ENCODE measurements at places on chromosomes 12 and 14.

DNA sequence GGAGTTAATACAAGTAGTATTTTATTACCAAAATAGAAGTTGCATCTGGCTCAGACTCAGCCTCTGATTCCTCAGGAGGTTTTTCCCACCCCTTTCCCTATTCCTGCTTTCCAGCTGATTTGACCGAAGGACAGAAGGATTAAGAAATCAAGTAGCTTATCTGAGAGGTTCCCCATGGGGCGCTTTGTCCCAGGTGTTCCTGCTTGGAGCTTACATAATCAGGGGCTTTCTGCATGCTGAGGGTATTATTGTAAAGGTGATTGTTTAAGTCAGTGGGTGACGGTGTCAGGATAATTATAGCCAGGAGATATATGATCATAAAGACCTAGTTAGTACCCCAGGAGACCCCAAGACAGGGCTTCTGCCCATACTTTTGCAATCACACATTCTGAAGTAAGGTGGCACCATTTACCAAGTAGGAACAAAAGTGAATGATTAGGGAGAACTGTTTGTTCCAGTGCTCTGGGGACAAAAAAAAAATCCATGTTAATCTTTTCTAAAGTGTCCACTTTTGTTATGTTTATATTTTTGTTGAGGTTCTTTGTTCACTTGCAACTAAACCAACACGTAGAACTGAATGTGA is 921.3 kb downstream of the NRXN3 start:
- DNase-seq = no peak

DNA sequence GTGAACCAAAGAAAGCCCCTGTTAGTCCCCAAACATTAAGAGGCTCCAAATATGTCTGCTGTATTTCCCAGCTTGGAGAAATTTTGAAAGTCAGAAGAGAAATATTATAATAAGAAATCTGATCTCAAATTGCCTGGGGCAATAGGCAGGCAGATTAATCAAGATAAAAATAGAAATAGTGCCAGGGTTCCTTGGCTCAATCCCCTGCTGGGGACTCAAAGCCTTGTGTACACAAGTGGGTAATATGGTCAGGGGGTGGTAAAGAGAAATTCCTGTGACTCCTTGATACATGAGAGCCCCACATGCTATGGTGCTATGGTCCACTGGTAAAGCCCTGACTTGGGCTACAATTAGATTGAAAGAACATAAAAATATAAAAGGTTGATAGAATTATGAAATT is 41.3 kb upstream of the ARID2 start:
- DNase-seq = no peak

DNA sequence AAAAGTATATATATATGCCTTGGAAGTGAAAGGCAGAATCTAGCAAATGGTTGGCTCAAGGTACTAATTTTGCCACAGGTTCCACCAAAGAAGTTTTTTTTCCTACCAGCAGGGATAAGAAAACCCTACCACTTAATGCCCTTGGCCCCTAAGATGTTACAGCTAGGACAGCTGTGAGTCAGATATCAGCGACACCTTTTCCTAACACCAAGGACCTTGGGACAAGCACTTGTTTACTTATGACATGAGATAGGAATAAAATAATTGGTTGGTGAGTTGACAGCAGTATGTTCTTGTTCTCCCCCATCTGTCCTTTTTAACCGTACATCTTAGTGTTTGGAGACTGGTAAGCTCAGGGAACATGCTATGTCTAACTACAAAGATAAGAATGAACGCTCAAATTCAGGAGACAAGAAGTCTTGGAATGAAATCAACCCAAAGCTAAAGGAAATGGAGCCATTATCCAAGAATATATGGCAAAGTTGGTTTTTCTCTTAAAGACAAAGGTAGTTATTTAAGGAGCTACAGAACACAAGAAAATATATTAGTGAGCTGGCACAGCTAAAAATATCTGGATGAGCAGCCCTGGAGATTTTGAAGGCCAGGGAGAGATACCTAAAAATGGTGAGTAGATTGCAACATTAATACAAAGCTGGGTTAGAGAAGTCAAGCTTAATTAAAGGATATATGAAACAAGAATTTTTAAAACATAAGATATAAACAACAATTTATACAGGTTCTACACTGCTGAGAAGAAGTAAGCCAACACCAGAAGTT is 126.8 kb downstream of the TMTC1 start:
- DNase-seq = no peak

DNA sequence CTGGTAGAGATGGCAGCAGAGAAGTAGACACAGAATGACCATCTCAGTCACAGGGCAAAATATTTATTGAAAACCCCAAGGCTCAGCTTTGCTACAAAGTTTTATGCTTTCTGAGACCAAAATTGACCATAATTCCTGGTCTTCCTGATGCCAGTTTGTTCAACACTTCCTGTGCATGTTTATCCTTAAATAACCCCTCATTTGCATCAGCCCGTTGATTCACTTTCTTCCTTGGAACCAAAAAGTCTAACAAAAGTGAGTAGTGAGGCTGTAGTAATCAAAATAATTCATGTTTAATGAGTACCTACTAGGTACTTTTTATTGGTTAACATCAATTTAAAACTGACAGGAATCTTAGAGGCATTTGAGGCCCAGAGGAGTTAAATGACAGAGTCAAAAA is 51.7 kb downstream of the TRHDE start:
- no peak for DNase-seq

- no peak for DNase-seq
Observed at GRCh38 chr14:42027271-42027670, 420.6 kb downstream of the LRFN5 start.

DNA sequence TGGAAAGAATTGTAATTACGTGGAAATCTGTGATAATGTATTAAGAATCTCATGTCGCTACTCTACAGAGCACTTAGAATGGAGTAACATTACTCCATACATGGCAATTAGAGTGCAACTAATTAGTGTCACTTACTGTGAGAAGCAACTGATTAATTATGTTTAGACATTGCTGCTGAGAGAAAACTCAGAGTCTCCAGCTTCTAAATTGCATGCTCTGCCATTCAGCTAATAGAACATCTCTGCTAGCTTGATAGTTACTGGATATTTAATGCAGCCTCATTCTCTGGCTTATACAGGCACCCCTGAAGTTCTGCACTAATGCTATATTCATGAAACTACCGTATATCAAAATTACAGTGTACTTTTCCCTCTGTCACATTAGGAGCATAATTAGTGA is 338.4 kb downstream of the ADAMTS20 start:
- no peak for DNase-seq

GRCh38 chr12:105769486-105769885 is 369.3 kb downstream of the NUAK1 start:
- no peak for DNase-seq

- no peak for DNase-seq
Observed at GRCh38 chr14:95189367-95190132, 32.2 kb upstream of the DICER1 start.

- DNase-seq = no peak
Observed at GRCh38 chr12:20004952-20005351, 363.4 kb upstream of the PDE3A start.

DNA sequence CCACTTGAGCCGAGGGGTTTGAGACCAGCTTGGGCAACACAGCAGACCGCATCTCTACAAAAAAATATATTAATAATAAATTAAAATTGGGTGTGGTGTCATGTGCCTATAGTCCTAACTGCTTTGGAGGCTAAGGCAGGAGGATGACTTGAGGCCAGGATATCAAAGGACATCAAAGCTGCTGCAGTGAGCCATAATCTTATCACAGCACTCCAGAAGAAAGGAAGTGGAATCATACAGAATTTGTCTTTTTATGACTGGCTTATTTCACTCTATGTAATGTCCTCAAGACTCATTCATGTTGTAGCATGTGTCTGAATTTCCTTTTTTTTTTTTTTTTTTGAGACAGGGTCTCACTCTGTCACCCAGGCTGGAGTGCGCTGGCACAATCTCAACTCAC is 43.9 kb upstream of the NUDT4 start:
- peak; percentile 70 for DNase-seq

GRCh38 chr14:52131640-52132320 is 62.9 kb upstream of the NID2 start:
- peak; percentile 82 for DNase-seq

- DNase-seq = no peak
Observed at GRCh38 chr12:113844495-113845210, 121.5 kb downstream of the RBM19 start.

DNA sequence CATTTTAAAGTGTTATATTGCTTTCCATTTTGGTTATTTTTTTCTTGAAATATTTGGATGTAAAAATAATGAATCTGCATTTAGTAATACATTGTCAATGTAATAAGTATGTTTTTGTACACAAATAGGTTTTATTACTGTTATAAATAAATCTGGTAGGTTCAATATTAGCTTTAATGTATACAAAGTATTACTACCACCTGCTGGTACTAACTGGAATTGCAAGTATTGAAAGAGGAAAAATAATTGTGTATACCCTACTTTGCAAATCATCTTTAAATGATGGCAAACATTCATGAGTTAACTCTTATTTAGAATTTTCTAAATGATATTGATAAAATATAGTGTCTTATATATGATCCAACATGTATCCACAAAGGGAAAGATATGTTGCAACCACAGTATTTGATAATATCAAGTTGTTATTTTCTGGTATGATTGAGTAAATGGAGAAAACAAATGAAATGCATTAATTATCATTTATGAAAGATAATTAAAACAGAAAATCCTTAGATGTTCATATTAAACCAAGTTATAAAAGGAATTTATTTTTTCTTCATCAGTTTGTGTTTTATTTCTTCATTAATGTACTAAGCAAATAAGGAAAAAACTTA is 3.2 kb downstream of the OR4K2 start:
- peak; percentile 64 for DNase-seq

DNA sequence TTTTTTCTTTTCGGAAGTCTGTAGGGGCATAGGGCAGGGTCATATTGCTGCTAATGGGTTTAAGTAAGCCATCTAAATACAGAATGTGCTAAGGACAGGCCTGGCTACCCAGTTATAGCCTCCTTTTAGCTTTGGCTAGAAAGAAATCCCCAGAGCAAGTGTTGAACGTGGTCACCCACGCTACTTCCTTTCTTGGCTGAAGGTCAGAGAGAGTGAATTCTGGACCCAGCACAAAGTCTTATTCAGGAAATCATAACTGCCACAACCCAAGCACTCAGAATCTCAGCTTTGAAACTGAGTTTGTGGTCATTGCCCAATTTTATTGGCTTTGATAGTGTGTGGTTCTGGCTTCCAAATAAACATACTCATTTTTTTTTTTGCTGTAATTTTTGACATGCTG is 542.1 kb upstream of the ATP2B1 start:
- DNase-seq = no peak

DNA sequence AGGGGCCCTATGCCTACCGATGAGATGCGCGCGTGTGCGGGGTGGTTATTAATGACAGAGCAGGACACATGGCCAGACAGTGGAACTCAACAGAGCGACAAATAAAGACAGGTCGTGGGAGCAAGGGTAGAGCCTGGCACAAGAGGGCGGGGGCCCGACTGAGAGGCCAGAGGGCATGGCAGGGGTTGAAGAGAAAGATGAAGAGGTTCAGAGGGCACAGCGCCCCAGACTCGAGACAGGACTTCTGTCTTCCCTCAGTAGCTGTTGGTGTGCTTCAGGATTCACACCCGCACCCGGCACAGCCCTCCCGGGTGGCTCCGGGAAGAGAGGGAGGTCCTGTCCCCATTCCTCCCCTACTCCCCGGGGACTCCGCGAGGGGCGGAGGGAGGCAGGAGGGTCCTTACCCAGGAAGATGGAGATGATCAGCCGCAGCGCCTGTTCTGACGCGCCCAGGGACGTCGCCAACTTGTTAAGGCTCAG is 366 bp downstream of the LPCAT3 start:
- peak; percentile 52 for DNase-seq

- DNase-seq = no peak
Observed at GRCh38 chr14:91509878-91510170, 286 bp downstream of the PPP4R3A start.

GRCh38 chr12:18849080-18849479 is 111.2 kb downstream of the CAPZA3 start:
- no peak for DNase-seq

GRCh38 chr12:116943419-116944372 is 32.9 kb downstream of the FBXW8 start:
- peak; percentile 64 for DNase-seq

DNA sequence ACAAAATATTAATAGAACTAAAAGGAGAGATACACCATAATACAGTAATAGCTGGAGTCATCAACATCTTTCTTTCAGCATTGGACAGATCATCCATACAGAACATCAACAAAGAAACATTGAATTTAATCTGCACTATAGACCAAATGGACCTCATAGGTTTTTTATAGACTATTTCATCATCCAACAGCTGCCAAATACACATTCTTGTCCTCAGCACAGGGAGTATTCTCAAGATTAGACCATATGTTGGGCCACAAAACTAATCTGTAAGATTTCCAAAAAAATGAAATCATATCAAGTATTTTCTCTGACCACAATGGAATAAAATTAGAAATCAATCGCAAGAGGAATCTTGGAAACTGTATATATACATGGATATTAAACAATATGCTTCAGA is 86.9 kb downstream of the FSCB start:
- no peak for DNase-seq

DNA sequence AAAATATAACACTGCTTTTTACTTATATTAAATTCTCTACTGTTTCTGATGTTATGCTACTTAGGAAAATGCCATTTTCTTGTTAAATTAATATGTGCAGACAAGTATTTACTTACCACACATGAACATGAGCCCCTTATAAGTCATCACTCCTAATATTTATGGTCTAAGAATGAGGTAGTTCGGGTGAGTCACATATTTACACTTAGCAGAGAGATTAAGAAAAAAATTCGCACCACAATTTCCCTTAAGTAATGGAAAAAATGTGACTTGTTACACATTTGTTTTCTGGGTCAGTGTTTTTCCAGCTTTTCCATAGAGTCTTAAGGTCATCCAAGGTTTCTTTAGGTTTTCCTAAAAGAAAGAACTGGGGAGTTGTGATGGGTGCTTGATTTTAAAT is 68.3 kb downstream of the RERG start:
- DNase-seq = no peak

GRCh38 chr12:94811611-94812010 is 161.3 kb upstream of the TMCC3 start:
- no peak for DNase-seq

DNA sequence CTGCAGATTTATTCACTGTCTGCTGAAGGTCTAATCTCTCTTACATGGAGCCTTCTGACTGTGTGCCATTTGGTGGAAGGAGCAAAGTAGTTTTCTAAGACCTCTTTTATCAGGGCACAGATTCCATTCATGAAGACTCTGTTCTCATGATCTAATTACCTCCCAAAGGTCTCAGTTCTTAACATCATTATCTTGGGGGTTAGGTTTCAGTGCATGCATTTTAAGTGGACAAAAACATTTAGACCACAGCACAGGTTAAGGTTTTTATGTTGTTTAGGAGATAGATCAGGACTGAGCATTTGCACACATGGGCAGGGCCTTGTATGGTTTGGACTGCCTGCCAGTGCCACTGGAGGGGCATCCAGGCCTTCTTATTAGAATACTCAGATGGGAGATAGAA is 746.1 kb downstream of the C12orf50 start:
- no peak for DNase-seq

DNA sequence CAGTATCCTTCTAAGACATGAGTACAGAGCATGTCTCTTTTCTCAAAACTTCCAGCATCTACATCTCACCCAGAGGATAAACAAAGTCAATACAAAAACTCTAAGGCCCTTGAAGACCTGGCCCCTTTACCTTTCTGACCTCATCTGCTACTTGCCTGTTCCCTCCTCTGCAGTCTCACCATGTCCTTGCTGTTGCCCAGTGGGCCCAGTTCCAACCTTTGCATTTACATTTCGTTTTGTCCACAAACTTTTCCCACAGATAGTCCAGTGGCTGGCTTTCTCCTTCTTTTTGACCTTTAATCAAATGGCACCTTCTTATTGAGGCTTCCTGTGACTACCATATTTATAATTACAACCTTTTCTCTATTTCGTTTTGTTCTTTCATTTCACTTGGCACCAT is 1.6 kb downstream of the IRAK4 start:
- DNase-seq = peak; percentile 9

Measured in hematopoietic multipotent progenitor cell treated with erythropoietin and hydrocortisone succinate and interleukin-3 and kit ligand, for 8 days (in vitro differentiated cells).